ENCODE measurements at places on chromosomes 3 and 15.
A peak's percentile ranks its signal among the peaks of the same experiment; 100 is the strongest.

GRCh38 chr3:149055575-149055974 is 30.8 kb downstream of the HLTF start:
- no peak for DNase-seq

GRCh38 chr3:37909067-37909911 is 47.6 kb downstream of the CTDSPL start:
- no peak for DNase-seq

GRCh38 chr15:72463702-72464101 is 10.4 kb upstream of the ARIH1 start:
- DNase-seq: no peak

DNA sequence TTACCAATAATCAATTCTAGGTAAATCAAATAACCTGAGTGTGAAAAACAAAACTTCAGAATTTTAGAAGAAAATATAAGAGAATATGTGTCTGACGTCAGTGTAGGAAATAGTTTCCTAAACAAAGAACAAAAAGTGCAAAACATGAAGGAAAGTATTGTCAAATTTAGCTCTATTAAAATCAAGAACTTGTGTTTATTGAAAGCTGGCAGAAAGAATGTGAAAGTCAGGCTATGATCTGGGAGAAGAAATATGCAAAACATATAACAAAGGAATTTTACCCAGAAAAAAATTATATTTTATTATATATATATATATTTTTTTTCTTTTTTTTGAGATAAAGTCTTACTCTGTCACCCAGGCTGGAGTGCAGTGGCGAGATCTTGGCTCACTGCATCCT is 129.1 kb upstream of the ANKRD28 start:
- DNase-seq: no peak

DNA sequence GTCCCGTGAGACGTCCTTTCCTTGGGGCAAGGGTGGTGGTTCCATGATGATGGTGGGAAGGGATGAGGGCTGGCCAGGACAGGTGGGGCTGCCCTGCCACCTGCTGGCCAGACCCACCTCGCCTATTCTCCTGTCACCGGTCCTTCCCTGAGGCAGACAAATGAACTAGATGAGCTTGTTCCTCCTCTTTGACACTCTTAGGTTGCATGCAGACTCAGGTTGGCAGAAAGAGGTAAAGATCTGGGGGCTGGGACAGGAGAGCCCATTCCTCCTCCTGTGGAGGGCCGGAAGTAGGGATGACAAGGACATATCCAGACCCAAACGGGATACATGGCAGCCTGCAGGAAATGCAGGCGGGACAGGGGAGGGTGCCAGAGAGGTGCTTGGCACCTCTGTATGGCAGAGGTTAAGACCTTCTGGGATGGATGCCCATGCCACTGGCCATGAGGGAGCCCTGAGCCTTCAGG is 38.6 kb downstream of the ACSBG1 start:
- DNase-seq: peak; percentile 91

DNA sequence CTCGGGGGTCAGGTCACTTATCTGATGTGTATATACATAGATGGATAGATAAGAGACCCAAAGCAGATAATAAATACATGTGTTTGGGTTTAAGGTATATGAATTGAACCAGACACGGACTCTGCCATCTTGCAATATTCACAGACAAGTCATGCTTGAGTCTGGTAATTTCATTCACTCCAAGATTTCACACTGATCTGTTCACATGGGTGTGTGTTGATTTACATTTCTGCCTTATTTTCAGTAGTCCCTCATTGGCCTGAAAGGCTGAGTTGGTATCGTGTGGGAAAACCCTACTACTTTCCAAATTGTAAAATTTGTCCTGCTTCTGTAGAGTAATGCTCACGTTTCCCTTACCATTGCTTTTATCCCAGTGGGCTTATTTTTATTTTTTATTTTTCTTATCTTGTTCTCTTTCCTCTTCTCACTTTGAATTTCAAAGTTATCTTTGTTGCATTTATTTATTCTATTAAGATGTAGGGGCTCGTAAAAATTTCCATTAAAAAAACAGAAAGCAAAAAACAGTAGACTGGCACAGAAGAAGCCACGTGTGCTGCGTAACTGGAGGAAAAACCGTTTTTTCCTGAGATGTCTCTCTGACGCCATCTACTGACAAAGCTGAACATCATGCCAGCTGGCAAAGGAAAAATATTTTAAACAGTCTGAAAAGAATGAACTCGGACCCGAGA is 10.8 kb upstream of the MFSD1 start:
- no peak for DNase-seq

DNA sequence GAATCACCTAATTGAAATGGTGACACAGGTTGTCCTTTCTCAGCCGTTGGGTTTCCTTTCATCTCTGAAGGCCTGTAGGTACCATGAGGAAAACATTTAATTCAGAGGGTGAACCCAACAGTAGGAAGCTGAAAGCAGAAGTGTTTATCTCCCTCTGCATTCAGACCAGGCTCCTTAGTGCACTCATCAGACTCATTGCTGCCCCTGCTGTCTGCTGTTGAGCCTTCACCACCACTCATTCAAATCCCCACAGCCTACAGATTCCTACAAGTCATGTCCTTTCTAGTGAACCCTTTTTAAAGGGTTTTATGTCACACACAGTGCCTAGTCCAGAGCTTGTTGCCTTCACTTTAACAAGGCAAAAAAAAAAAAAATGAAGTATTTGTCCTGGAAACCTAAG is 13.4 kb downstream of the WDR48 start:
- peak; percentile 55 for DNase-seq

GRCh38 chr3:159996018-159996417 is 7.4 kb downstream of the IL12A start:
- DNase-seq: no peak

GRCh38 chr3:37499061-37499785 is 324.8 kb upstream of the LRRFIP2 start:
- no peak for DNase-seq

GRCh38 chr15:55247766-55248427 is 41.7 kb downstream of the RAB27A start:
- no peak for DNase-seq

DNA sequence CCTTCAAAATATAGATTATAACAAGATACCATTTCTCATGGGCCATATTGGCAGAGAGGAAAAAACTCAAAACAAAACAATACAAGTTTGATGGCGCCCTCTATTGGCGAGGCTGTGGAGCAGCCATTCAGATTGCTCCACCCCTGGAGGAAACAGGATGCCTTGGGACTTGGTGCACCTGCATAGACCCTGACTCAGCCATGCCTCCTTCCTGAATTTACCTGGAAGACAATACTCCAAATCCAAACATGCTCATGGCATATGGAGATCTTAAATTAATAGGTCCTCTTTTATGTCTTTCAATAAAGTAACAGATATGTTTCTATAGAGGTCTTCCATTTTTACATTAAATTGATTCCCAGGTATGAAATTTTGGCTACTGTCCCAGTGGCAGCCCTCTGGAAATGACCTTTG is 90.0 kb downstream of the APBA2 start:
- peak; percentile 54 for DNase-seq

DNA sequence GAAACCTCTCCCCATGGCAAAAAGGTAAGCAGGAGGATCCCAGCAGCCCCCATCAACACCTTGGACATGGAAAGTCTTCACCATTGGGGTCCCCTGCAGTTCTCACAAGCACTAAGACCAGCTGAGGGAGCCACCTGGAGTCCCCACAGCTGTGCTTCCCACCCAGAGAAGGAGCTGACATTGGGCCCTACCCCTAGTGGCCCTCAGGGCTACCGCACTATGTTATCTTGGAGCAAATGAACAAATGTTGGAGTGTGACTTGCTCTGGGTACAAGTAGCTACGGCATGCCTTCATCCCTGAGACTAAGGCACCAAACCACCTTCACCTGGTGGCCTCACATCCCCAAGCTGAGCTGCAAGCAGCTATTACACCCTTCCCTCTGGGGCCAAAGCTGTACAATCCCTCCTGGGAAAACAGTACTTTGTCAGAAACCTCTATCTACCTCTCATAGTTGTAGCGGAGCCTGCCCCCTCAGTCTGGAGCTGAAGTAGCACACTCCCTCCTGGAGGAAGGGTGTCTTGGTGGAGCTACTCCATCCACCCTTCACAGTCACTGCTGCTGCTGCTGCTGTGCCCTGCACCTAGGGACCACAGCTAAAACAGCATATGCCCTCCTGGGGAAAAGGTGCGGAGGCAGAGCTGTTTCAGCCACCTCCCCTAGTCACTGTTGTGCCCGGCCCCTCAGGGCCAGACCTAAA is 42.7 kb downstream of the SERP1 start:
- no peak for DNase-seq

DNA sequence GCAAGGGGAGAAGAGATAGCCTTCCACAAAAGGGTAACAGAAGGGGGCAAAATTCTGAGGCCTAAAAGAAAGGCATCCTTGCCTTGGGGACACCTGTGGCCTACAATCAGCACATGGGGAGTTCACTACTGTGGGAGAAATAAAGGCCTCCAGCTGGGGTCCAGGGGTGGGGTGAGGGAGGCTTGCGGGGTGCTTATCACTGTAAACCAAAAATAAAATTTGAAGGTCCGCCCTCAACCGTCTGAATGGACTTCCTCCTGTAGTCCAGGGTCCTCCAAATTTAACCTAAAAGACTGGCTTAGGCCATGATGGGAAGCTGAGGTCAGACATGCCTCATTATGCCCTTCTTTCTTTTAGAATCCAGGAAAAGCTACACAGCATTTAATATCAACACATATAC is 2.1 kb upstream of the POLR2M start:
- DNase-seq: no peak

DNA sequence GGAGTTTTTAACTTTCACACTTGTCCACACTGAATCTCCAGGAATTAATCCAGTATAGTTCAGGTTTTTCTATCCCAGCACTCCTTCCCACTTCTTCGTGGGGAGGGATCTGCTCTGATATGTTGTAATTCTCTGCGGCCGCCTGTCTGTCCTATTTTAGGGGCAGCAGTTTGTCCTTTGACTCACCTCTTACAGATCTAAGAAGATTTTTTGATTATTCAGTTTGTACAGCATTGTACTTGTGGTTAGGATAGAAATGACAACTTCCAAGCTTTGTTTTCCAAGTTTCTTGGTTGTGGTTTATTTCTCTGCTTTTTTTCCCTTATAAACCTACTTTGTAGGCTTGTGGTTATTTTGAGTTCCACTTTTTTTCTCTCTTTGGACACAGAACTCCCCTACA is 601.7 kb downstream of the SI start:
- no peak for DNase-seq

DNA sequence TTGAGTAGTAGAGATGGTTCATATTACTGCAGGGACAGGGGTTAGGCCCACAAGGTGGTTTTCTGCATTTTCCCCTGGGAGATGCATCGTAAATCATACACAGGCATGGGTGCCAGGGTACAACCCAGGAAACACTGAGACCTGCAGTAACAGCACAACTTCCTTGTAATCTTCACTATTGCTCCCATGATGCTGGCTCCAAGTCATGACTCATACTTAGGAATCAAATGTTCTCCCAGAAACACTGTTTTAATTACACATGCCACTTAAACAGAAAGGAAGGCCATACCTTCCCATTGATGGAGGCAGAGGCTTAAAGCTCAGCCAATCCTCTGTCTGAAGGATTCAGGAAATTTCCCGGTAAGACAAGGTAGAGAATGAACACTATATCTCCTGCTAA is 106.5 kb downstream of the ERC2 start:
- no peak for DNase-seq

DNA sequence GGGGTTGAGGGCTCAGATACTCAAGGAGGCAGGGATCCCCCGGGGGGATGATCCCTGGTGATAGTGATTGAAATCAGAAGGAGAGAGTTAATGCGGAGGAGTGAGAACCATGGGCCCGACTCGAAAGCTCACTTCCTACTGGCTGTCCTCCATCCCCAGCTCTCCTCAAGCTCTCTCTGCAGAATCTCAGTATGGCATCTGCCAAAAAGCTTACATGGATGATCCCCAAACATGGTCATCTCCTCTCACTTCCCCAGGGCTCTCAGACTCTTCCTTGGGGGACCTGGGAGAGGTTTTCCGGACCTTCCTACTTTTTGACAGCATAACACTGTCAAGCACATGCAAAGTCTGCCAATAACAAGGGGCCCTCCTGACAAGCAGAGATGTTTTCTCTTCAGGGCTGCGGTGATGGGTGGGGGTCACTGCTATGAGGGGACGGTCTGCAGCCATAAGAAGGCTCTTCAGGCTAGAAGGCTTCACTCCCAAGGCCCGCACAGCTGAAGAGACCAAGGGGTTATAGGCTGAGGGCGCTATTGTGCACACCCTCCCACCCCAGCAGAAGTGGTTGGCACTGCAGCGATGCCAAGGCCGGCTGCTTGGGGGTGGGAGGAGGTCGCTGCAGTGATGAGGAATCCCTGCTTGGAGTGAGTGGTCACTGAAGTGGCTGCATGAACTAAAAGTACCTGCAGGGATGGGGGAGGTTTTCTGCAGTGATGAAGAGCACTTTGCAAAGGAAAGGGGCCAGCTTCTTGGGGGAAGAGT is 828 bp upstream of the VWA5B2 start:
- DNase-seq: no peak

DNA sequence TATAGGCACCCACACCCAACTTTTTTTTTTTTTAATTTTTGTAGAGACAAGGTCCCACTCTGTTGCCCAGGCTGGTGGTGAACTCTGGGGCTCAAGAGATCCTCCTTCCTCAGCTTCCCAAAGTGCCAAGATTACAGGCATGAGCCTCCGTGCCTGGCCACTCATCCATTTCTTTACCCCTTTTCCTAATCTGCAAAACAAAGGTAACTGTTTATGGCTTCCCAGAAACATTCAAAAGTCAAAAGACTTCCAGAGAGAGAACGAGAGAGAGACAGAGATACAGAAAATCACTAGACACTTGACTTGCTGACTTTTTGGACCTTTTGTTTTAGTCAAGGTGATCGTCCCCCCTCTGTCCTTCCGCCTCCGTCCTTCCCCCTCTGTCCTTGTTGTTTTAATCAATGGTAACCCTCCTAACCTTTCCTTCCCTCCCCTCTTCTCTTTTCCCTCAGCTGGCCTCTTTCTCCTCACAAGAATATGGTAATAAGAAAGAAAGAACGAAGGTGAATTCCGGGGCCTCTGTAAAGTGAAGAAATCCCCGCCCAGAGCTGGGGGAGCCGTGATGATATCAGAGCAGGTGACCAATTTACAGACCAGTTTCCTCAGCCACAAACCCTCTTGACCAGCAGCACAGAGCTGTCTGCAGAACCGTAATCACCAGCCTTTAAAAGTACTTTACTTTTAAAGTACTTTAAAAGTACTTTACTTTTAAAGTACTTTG is 21.9 kb downstream of the KLHL6 start:
- no peak for DNase-seq

- DNase-seq: no peak
Measured at GRCh38 chr3:50340448-50341329, at the start of gene RASSF1. RASSF1 (minus strand) TSS chr3:50340836; CDS start chr3:50340805, 31 bp downstream.

DNA sequence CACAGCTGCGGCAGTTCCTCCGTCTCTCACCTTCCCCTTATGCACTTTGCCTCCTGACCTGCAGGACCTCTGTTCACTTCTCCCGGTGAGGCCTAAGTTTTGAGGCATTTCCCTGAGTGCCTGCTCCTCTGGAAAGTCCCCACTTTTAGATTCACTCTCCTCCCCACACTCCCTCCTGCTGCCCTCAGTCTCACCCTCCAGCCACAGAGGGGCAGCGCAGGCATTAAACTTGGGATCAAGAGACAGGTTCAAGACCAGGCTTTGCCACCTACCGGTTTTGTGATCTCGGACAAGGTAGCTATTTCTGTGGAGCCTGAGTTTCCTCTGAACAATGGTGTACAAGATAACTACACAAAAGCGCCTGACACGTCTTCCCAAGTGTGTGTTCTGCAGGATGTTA is 19.4 kb downstream of the SLC6A11 start:
- peak; percentile 46 for DNase-seq
